Femur (tissue), 1 donor: ENCODE measurements at places on chromosomes 12 and 14.

DNA sequence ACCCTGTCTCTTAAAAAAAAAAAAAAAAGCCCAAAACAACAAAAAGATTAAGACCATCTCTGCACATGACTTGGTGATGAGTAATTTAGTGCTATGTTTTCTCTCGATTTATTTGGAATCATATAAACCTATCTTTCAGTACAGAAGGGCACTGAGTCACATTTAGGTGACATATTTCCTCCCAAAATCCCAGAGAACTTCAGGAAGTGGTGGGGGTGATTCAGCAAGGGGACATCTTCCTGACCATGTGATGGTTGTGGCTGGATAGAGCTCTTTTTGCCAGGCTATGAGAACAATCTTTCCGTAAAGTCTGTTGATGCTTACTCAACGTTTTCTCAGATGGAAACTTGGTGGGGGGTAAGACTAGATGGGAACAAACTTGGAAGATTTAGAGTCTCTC lies 50.0 kb downstream of the PPFIBP1 start:
- no peak for DNase-seq

- no peak for DNase-seq
Observed at GRCh38 chr14:74981833-74982232, 20.9 kb upstream of the EIF2B2 start.

DNA sequence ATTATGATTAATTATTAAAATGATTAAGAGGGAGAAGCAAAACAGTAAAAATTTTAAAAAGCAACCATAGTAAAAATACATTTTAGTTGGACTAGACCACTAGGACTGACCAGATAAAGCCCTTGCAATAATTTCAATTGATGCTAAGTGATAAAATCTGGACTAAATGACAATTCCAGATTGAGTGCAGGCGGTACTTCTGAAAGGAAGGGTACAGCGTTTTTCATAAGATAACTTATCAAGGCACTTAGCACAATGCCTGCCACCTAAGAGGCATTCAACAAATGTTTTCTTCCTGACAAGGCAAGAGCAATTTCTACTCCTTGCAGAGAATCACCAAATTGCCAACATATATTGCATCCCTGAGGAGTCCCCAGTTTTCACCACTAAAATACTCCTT lies 37.7 kb upstream of the OAS1 start:
- no peak for DNase-seq

- no peak for DNase-seq
Observed at GRCh38 chr12:10301103-10301502, 6.6 kb upstream of the KLRD1 start.

DNA sequence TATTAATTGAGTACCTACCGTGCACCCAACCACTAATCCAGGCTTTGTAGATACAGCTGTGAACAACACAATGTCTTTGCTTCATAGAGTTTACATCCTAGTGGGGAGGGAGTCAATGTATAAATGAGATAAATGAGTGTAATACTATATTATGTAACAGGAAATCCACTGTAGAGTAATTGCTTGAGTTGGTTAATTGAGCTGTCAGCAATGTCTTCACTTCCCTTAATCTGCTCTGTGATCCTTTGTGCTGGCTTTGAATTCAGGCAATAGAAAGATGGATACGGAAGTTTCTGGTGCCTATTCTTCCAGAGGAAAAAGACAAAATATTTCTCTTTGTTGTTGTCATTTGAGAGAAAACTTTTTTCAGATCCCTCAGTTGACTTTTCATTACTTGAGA lies 104.0 kb upstream of the SLC16A7 start:
- DNase-seq: no peak

DNA sequence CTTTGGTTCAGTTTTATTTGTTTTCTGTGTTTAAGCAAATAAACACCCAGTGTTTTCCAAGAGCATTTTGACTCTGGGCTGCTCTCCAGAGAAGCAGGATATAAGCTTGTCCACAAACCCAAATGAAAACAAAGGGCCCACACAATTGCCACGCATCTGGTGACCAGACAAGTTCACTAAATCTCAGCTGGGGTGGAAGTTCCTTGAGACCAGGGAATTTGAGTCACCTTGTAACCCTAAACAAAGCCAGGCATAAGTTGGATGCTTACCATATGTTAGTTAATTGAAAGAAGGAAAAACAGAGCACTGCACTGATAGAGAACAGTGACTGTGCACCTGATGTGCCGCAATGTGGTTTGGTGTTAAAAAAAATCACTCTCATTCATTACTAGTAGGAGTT lies 1.6 kb upstream of the TXNRD1 start:
- DNase-seq: no peak

DNA sequence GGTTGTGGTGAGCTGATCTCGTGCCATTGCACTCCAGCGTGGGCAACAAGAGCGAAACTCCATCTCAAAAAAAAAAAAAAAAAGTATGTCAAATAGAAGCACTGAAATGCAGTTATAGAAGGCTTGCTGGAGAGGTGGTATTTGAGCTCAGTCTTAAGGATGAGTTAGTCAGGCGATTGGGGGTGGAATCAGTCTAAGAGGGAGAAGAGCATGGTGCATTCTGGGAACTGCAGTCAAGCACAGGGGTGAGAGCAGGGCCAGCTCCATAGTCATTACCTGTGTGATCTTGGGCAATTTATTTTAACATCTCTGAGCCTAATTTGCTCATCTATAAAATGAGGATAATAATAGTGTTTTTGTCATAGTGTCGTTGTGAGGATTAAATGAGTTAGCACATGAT lies 5.9 kb upstream of the GNB3 start:
- no peak for DNase-seq

GRCh38 chr14:96062010-96062409 lies 22.8 kb downstream of the C14orf132 start:
- DNase-seq: no peak

DNA sequence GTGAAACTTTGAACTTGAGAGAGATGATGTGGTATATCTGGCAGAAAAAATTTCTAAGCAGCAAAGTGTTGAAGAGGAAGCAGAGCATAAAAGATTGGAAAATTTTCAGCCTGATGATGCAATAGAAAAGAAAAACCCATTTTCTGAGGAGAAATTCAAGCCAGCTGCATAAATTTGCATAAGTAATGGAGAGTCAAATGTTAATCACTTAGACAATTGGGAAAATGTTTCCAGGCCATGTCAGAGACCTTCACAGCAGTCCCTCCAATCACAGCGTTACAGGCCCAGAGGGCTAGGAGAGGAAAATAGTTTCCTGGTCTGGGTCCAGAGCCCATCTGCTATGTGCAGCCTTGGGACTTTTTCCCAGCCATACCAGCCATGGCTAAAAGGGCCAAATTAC lies 469.0 kb upstream of the FOXG1 start:
- DNase-seq: no peak

DNA sequence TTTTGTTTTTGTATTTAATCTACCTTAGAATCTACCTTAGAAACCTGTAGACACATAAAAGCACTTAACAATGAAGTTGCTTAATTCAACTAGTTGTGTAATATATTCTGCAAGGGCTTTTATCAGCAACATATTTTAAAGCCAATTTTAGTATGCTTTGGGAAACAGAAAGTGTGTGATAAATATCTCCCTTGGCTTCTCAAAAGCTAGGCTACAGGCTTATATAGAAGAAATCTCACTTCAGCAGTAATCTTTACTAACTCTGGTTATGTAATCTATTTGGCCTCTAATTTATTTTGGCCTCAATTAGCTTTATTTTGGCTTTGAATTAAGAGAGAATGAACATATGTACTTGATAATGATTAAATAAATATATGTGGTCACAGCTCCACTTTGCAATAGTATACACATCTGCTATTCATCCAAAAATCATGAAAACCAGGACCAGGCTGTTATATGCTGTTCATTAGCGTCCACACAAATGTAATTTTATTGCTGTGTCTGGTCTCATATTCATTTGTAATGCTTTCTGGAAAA lies 37.2 kb downstream of the LRP6 start:
- DNase-seq: no peak
